T-helper 2 cell (primary cell): ENCODE measurements at places on chromosomes 12 and 14.

DNA sequence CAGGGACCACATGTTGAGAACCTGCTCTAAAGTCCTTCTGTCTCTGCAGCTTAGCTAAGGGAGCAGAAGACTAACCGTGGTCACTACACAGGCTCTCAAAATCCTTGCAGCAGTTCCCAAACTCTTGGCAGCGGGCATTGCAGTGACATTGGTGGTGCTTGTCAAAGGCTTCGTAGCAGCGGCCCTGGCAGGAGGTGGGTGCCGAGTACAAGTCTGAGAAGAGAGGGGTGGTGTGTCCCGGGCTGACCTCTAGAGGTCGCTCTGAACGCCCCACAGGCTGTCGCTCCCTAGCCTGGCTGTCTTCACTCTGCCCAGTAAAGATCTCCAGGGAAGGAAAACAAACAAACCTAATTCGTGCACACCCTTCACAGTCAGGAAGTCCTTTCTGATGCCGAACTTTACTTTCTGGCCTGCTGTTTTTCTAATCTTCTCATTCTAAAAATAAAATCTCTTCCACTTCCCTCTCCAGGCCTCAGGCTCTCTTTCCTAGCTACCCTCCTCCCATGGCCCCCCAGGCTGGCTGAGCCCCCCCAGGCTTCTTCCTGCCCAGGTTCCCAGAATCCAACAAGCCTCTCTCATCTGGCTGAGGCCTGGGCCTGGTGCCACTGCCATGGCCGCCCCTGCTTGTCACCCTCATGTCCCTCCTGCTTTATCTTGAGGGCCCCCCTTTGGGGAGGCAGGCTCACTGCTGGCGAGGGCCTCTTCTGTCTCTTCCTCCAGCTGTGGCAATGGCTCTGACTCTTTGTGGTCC, 7.7 kb downstream of the ENDOU start:
- peak; percentile 67 for DNase-seq

DNA sequence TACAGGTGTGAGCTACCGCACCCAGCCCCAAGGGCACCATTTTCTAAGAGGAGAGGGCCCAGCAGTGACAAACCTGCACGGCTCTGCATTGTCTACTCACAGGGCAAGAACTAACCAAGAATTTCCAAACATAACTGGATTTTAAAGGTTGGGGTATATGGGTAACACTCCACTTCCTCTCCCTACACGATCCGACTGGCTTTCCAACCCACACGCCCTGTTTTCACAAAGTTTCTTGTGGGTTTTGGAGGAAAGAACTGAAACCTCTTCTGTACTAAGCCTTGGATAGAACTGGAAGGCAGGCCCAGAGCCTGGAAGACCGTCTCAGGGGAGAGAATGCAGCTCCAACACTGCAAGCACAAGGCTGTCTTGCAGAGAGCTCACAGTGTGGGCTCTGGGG, 24.9 kb downstream of the SNRNP35 start:
- DNase-seq = no peak

DNA sequence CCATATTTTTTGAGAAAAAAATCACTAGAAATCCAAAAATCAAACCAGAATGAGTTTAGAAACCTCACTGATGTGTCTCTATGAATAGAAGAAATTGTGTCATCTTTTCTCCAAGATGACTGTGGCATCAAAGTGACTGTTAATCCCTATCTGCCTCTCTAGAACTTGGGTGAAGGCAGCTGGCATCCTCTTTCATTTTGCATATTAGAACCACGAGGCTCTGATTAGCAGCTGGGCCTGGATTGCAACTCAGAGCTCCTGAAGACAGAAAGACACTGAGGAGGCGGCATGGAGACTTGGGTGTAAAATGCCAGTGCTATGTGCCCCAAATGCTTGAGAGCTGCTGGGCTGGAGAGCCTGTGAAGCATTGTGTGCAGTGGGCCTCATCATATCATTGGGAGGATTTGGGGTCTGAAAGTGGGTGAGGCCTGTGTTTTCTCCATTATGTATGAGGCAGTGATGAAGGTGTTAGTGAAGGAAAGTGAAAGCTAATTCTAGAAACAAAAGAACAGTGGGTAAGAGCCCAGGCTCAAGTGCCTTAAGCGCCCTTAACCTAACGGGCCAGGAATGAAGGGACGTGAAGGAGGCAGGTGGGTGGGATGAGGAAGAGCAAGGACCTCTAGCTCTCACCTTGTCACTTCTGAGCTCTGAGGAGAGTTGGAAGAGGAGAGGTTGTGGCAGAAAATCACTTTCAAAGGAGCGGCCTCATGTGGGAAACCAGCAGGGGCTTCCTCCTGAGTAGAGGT, 26.2 kb downstream of the NKX2-8 start:
- DNase-seq = no peak

- DNase-seq = no peak
Measured at GRCh38 chr14:33527023-33527634, 423.7 kb downstream of the EGLN3 start.

- no peak for DNase-seq
Measured at GRCh38 chr12:6452245-6452943, 552 bp downstream of the TAPBPL start.

GRCh38 chr12:11719678-11720099, 70.2 kb downstream of the ETV6 start:
- peak; percentile 12 for DNase-seq

DNA sequence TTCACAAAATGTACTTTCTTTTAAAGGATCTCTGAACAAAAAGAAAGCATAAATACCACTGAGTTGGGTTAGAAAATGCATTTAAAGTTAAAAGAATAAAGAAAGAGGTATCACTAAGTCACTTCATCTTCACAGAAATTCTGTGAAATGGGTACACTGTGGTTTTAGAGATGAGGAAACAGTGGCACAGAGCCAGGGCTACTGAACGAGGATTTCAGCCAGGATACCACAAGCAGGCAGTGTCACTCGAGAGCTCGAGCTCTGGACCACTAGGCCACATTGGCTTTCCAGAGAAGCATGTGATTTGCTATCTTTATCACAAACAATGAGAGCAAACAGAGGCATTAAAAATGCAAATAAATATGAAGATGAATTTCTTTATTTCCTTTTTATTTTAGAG, 51.0 kb downstream of the WDHD1 start:
- no peak for DNase-seq

DNA sequence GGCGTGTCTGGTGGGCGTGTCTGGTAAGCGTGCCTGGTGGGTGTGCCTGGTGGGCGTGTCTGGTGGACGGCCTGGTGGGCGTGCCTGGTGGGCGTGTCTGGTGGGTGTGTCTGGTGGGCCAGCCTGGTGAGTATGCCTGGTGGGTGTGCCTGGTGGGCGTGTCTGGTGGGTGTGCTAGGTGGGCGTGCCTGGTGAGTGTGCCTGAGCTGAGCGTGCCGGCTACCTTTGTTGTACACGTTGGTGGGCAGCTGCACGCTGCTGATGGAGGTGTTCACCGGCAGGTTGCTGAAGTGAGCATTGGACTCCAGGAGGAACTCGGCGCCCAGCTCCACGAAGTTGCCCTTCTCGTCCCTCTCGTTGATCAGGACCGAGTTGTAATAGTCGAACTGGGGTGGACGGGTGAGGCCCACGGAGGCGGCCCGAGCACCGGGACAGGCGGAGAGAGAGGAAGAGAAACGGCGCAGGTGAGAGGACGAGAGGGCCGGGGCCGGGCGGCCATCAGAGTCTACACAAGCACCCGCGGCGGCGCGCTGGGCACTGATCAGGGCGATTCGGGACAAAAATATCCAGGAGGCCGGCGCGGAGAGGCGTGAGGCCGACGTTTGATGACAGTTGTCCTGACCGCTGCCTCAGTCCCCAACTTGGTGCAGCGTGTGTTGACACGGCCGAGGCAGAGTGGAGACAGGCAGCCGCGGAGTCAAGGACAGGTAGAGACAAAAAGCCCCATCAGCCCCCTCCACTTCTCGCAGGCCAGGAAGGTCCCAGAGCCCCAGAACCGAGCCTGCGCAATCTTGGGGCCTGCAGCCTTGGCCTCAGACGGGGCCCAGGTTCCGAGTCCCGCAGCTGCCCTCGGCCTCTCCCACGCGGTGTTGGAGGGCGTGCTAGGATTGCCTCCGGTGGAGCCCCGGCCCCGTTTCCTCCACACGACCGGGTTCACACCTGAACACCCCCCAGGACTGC, 10.5 kb downstream of the CACNA2D4 start:
- DNase-seq = no peak

GRCh38 chr12:81627336-81628189, 131.6 kb downstream of the PPFIA2 start:
- no peak for DNase-seq

- no peak for DNase-seq
Measured at GRCh38 chr12:119869720-119870119, 7.4 kb downstream of the CIT start.

DNA sequence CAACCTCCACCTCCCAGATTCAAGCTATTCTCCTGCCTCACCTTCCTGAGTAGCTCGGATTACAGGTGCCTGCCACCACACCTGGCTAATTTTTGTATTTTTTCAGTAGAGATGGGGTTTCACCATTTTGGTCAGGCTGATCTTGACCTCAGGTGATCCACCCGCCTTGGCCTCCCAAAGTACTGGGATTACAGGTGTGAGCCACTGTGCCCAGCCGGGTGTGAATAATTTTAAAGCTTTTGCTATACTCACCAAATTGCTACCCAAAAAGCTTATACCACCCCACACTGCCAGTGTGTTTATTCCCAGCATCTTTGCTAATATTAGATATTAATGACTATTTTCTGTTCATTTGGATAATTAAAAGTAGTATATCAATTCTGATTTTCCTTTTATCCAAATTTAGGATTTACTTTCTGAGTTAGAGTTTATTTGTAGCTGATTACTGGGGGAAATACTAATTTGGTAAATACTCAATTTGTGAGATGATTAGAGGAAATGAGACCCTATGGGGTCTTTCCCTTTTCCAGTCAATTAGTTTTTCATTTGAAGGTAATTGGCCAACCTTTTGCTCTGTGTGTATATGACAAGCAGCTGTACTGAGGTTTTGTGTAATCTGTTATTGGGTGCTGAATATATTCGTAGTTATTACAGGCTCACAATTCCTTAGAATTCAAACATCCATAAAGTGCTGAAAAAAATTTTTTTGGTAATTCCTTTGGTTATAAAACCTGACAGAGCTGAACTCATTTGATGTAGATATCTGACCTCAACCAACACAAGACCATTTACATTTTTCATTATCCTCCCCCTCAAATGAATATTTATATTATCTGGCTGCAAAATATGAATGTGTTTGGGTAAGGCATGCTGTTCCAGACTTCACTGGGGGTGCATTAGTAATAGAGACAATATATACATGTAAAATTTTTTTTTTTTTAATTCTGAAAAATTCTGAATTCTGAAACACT, 73.6 kb downstream of the ANO6 start:
- DNase-seq = no peak

GRCh38 chr14:88078525-88078924, 73.6 kb downstream of the GPR65 start:
- DNase-seq = no peak

- DNase-seq = no peak
Measured at GRCh38 chr12:70842942-70843341, 77.6 kb downstream of the PTPRR start.

GRCh38 chr12:27355486-27355885, 22.9 kb downstream of the BMAL2 start:
- no peak for DNase-seq

DNA sequence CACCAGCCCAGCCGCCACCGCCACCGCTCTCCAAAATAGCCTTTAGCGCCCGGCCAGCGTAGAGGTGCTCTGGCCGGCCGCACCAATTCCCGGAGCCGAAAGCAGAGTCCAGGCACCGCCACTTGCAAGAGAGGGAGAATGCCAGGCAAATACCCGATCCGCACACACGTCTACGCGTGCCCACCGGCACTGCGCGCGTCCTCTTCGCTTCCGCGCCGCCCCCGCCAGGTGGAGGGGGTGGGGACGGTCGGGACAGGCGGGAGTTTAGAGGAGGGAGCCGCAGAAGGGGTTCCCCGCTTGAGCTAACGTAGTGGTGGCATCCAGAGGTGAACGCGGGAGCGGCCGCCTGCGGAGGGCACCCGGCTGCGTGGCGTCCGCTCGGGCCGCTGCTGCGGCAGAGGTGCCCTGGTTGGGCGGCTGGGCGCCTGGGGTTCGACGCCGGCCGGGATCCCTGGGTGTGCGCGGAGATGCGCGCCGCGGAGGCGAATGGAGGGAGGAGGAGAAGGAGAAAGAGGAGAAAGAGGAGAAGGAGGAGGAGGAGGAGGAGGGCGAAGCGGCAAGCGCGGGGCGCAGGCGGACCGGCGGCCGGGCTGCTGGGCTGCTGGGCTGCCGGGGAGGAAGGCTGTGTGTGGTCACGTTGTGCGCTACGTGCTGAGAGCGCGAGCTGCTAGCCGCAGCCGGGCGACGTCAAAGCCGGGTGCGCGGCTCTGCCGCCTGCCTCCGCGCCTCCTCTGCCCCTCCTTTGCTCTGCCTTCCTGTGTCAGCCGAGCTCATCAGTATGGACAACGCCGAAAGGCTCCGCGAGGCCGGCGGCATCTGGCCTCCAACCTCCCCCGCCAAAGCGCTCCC, at the start of gene MDGA2:
Gene MDGA2 (minus strand): TSS at position 140 of the 849 bp plus-strand sequence.
- DNase-seq = no peak

DNA sequence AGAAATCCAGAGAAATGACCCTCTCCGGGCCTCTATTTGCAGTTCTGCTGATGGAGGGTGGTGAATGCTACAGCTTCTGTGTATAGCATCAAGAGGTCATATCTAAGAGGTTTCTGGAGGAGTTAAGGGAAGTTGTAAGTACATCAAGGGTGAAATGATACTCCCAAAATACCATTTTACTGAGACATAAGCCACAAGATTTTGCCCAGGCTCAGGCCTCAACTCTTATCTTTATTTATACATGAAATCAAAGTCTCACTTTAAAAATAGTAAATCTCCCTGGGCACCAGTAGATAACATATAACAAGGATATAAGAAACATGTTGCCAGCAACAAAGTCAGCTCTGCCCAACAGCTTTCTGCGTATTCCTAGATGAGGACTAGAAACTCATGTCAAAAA, 40.4 kb downstream of the NIN start:
- DNase-seq = no peak

- DNase-seq = no peak
Measured at GRCh38 chr12:65607401-65607841, 216.9 kb upstream of the HMGA2 start.

GRCh38 chr14:99157676-99158075, 114.3 kb downstream of the BCL11B start:
- DNase-seq = no peak

GRCh38 chr12:62686938-62687337, 220.3 kb downstream of the MON2 start:
- DNase-seq = no peak

- DNase-seq = no peak
Measured at GRCh38 chr12:49903700-49904423, at the start of gene FAIM2. Gene FAIM2 (minus strand): TSS chr12:49903900. CDS start chr12:49903792, 108 bp downstream.

DNA sequence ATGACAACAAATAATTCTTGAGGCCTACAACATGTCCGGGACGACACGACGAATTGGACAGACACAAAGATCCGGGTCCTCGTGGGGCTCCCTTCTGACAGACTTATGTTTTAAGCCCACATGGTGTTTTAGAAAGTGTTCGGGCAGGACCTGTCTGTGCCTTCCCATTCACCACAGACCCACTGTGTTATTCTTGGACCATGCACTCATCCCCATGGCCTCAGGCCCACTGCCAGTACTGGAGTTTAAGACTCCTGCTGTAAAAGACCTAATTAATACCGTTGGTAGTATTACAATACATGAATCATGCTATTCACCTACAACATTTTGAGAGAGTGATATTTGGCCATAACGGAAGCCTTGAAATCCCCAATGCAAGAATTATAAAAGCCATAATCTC, 20.0 kb downstream of the SLC15A4 start:
- no peak for DNase-seq
